ENCODE measurements at places on chromosomes 3 and 15.

DNA sequence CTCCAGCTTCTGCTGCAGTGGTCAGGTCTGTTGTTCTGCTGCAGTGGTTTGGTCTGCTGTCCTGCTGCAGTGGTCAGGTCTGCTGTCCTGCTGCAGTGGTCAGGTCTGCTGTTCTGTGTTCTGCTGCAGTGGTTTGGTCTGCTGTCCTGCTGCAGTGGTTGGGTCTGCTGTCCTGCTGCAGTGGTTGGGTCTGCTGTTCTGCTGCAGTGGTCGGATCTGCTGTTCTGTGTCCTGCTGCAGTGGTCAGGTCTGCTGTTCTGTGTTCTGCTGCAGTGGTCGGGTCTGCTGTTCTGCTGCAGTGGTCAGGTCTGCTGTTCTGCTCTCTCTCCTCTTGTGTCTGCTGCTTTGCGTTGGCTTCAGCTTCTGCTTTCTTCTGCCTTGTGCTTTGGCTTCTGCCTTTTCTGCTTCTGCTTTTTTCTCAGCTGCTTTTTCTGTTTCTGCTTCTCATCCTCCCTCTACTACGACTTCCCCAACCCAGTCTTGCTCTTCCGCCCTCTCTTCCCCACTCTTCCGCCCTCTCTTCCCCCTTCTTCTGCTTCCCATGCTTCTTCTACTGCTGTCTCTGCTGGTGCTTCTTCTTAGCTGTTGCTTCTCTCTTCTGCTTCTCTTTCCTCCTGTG is 50.7 kb downstream of the FAM43A start:
- DNase-seq, result no peak

DNA sequence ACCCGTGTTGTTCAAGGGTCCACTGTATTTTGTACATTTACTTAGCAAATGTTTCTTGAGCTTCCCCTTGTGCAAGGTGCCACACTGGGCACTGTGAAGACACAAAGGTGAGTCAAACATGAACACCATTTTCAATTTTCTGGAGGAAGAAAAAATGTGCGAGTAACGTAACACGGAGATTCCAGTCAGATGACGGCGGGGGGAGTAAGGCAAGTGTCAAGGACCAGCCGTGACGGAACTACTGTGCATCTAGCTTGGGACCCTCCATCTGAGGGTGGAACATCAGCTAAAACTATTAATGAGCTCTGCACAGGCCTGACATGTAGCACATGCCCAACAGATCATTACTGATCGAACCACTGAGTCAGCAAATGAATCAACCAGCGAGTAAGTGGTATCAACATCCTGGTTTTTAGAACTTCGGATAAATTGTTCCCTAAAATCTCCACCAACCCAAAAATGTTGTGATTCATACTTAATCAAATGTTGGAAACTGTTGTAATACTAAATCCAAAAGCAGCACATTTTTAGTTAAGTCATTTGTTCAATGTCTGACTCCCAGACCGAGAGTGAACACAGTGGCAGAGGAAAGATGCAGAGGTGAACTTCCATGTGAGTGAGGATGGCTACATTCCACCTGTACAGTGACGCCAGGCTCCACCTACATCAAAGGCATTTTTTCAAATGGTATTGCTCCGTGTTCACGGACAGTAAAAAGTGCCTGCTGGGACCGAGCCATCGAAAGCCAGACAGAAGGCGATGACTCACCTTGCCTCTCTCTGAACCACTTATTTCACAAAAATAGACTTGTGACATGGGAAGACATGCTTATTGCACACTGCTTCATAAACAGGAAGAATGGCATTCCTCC is 172.2 kb downstream of the ATP10A start:
- no peak for DNase-seq

- no peak for DNase-seq
Observed at GRCh38 chr15:95024351-95024750, 793.0 kb downstream of the MCTP2 start.

GRCh38 chr15:40358471-40359353 is 693 bp downstream of the DISP2 start:
- no peak for DNase-seq

All from NCI-H1092 (cell line).